GM12891 (cell line): ENCODE measurements at places on chromosomes 2 and 18.

GRCh38 chr2:80169811-80170594 is 134.5 kb downstream of the LRRTM1 start:
- DNase-seq = no peak

DNA sequence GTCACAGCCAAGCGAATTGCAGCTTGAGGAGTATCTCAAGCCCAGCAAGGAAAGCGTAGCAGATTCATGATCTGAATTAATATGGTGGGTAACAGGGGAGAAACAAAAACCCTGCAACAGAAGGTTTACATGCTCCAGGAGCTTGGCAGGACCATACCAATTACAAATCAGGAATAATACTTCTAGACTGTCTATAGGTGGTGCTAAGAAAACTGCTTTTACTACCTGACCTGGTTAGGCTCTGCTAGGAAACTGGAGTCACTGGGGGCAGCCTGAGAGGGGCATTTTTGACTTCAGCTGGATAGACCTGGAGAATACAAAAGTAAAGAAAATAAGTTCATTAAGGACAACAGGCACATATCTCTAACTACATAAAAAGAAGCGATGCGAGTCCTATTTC is 24.6 kb upstream of the SPOPL start:
- no peak for DNase-seq

- DNase-seq = no peak
Observed at GRCh38 chr2:138475277-138475776, 26.2 kb upstream of the SPOPL start.

DNA sequence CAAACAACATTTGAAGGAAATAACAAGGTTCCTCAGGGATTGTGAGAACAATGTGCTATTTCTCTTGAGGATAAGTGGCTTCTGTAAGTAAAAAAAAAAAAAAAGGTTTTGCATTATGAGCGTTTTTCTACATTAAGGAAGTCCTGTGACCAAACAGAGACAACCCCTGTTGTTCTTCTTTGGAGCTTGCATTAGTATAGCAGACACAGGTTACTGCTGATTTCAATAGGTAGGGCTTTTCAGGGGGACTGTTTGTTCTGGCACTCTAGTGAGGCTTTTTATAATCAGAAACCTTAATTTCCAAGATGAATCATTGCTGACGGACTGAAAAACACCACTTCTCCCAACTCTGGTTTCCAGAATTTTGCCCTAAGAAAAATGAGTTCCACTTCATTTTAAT is 8.2 kb downstream of the DPP10 start:
- DNase-seq = no peak

DNA sequence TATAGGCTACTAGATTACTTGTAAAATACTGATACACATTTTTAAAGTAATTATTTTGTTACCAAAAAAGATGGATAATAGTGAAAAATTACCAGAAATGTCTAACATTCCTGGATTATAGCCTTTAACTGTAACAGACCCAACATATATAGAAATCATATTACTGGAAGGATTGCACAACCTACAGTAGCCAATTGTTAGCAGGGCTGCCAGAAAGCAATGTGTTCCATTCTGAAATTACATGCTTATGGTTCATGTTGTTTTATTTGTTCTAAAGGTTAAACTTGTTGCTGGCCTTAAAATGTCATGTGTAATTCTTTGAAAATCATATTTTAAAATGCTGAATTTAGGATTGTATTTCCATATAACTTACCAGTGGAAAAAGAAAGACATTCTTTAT is 793.6 kb upstream of the ACVR2A start:
- DNase-seq = no peak

GRCh38 chr2:175187378-175187777 is 5.9 kb upstream of the ATP5MC3 start:
- no peak for DNase-seq

- no peak for DNase-seq
Observed at GRCh38 chr2:42128721-42129486, 40.2 kb upstream of the EML4 start.

DNA sequence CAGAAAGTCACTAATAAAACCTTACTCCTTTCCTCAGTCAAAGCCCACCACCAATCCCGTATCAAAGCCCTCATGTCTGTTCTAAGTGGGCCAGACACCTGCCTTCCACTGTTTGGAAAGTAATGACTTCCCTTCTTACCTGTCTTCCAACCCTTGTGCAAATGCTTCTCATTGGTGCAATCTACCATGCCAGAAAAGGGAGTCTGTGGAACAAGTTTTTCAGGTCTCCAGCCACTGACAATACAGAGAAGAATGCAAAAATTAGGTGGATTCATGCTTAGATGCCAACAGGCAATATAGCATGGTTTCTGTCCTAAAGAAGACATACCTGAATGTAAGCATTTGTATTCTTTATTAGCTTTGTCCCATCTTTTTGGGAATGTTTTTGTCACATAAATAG is 1140.6 kb upstream of the LRRTM1 start:
- no peak for DNase-seq

- DNase-seq = no peak
Observed at GRCh38 chr2:66323406-66323805, 111.5 kb upstream of the MEIS1 start.

GRCh38 chr2:8044046-8044594 is 637.7 kb upstream of the ID2 start:
- no peak for DNase-seq

DNA sequence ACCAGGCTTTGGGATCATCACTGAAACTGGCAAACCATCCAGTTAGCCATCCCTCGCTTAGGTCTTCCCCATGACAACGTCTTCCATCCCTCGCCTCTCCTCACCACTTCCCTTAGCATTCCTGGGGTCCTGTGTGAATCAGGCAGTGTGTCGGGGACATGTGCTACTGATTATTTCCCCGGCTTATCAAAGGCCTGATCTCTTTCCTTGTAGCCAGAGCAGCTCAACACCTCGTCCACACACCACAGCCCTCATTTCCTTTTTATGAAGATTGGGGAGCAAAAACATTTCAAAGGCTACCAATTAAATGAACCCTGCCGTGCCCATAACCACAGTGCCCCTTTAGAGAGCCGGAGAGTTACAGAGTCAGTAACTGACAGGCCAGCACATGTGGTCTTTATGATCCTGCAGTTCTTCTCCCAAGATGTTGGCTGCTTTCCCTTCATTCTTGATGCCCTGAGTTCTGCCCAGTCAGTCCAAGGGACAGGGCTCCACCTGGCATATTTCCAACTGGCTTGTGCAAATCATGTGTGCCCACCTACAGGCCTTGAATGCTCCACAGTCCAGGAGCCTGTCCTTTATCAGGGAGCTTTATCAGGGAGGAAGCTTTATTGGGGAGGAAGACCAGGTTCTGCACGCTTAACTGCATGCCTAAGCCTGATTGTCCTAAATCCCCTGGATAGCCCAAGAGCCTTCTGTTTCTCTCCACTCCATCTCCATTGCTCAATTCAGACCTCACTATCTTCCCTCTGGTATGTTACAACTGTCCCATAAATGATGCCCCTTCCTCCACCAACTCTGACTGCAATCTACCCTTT is 343.1 kb downstream of the CYRIA start:
- no peak for DNase-seq
